Camera-type eye (tissue), 1 donor: ENCODE measurements at places on chromosomes 16 and 17. TPM values are rescaled to one million over a fixed set of nuclear protein-coding genes. Genes with fewer than 3 reads are reported as not detected.

Gene PHF23
- 27.5 TPM for total RNA-seq

Gene CA10
- total RNA-seq, result 50.0 TPM

Gene TP53TG3C
- total RNA-seq, result not detected

Gene MT1G
- total RNA-seq, result not detected

Gene PRPSAP1
- 73.0 TPM for total RNA-seq

Gene CD300E
- total RNA-seq, result not detected

Gene PIGQ
- 36.3 TPM for total RNA-seq

Gene TUBB3
- total RNA-seq, result 294 TPM

Gene HAGH
- total RNA-seq, result 55.9 TPM

Gene FNDC8
- total RNA-seq, result not detected
